Esophagus squamous epithelium (tissue), 5 donors: ENCODE measurements at places on chromosomes 12 and 14.

DNA sequence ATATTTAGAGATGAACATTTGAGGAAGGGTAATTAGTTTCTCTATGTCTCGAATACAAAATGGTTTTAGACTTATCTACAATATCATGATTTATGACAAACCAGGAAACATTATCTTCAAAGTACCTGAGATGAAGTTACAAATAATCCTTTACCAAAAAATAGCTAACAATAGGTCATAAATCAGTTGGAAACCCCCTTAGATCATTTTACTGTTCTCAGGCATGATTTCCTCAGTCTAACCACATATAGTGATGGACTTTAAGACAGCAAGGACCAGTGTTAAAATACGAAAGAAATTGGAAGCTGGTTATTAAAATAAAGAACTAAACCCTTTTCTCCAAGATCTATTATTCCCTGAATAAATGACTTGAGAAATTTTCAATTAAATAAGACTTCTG lies 235.4 kb downstream of the RASSF9 start:
- no peak for DNase-seq

DNA sequence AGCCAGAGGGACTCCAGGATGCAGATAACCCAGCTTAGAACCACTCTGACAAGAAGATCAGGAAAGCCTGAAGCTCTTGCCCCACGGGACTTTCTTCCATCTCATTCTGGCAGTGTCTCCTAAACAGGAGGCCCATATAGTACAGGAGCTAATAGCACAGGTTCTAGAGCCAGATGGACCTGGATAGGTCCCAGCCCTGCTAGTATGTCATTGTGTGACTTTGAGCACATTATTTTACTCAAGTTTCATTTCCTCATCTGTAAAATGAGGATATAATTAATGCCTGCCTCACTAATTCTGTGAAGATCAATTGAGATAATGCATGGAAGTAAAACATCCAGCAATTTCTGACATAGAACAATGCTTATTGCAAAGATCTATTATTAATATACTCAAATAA lies 66.5 kb upstream of the GZMB start:
- no peak for DNase-seq

DNA sequence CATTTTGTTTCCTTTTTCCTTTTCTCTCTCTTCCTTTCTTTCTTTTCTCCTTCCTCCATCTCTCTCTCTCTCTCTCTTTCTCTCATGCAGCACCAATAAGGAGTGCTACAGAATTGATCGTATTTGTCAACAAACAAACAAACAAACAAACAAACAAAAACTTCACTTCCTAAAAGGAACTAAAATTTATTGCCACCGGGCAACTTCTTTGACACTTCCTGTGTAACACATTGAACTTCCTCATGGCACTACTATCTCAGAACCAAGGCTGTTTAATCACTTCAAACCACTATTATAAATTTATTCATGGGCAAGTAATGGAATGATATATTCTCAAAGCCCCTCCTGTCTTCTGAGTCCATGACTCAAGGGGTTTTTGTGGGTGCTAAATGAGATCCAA lies 51.3 kb downstream of the SERPINA3 start:
- DNase-seq: no peak

- DNase-seq: no peak
Observed at GRCh38 chr14:67975470-67975869, 155.9 kb downstream of the RAD51B start.

- DNase-seq: no peak
Observed at GRCh38 chr12:52496054-52496453, 3.0 kb upstream of the KRT6A start.
